ENCODE measurements at places on chromosomes 16 and 17. TPM values are rescaled to one million over a fixed set of nuclear protein-coding genes. Genes with fewer than 3 reads are reported as not detected.

The IRF8 gene
- total RNA-seq = 3.7 TPM

The TMEM106A gene
- 8.4 TPM for total RNA-seq

The TUBB3 gene
- not detected for total RNA-seq

The OR1E2 gene
- total RNA-seq = not detected

GRCh38 chr16:21179126-21179982 lies 20.9 kb downstream of the LDAF1 start:
- H3K27me3 ChIP-seq = no peaks in the 10 kb centered on the region
- H3K27ac ChIP-seq = no peak overlapping the region
- no peaks in the 10 kb centered on the region for H3K36me3 ChIP-seq
- H3K4me3 ChIP-seq = no peak overlapping the region

DNA sequence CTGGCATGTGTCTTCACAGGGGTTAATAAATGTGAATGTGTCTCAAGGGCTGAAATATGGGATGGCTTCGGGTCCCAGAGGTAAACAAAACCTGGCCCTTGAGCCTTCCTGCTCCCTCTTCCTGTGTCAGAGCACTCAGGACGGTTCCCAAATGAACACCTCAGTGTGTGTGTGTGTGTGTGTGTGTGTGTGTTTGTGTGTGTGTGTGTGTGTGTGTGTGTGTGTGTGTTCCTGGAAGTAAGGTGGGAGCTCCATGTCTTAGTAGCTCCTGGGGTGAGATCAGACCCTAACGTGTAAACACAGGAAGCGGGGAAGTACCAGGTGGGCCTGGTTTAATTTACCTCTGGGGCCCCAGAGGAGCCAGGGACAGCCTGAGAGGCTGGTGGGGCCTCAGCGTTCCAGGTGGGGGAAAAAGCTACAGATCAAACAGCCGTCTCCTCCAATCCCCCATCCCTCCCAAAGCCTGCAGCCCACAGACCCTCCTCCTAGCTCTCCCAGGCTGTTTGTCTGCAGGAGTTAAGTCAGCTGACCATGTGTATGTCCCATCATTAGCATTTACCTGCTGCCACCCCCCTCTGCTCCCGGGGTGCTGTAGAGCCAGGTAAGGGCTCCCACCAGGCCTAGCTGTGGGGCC lies 6.1 kb downstream of the KIF19 start:
- no peaks in the 10 kb centered on the region for H3K36me3 ChIP-seq
- DNase-seq = no peak
- no peak overlapping the region for H3K4me3 ChIP-seq
- H3K4me1 ChIP-seq = no peaks in the 10 kb centered on the region
- H3K27me3 ChIP-seq = no peaks in the 10 kb centered on the region

DNA sequence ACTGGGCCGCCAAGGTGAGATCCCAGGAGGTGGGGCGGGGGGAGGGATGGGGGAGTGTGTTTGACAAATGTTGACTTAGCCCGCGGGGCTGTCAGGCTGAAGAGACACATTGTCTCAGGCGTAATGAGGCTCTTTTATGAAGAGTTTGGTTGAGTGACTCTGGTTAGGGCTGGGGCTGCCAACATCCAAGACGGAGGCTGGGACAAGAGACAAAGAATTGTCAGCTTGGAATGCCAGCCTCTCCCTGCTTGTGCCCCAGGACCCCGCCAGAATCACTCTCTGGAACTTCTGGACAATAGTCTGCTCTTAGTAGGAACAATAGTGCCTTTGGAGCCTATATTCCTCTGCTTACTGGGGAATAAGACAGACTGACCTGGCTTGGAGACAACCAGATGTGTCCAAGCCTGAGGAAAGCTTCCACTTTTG lies 24.0 kb downstream of the PCTP start:
- no peaks in the 10 kb centered on the region for H3K27me3 ChIP-seq
- no peak for DNase-seq
- H3K36me3 ChIP-seq = no peaks in the 10 kb centered on the region
- no peak overlapping the region for H3K27ac ChIP-seq

DNA sequence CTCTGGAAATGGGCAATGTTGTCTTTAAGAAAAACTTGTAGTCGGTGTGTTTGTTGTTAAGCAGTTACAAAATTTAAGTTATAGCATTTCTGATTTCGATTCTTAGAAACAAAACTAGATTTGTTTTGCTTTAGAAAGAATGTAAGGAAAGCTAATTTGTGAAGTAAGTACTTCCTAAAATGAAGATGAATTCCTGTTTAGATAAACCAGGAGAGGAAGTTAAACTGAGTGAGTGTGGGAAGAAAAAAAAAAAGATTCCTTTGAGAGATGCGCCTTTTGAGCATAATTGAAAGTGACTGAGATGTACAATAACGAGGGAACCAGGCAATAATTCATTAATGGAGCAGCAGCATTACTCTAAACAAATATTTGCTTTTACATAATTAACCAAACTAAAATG lies 52.4 kb upstream of the ALOX12 start:
- H3K4me3 ChIP-seq = no peak overlapping the region
- H3K27me3 ChIP-seq = no peaks in the 10 kb centered on the region
- H3K4me1 ChIP-seq = no peaks in the 10 kb centered on the region
- H3K36me3 ChIP-seq = no peaks in the 10 kb centered on the region
- DNase-seq = no peak
- H3K27ac ChIP-seq = no peak overlapping the region

GRCh38 chr16:4313563-4314531 lies 2.0 kb upstream of the GLIS2 start:
- H3K4me1 ChIP-seq = peaks cover 12% of the 10 kb centered on the region
- DNase-seq = no peak
- peak overlapping the region; percentile 96 for H3K27ac ChIP-seq
- no peaks in the 10 kb centered on the region for H3K27me3 ChIP-seq
